Activated gamma-delta T cell treated with anti-CD3 and anti-CD28 coated beads, Interleukin-2, amount 50 U/mL, for 16 hours (primary cell): ENCODE measurements at places on chromosomes 3 and 15.

DNA sequence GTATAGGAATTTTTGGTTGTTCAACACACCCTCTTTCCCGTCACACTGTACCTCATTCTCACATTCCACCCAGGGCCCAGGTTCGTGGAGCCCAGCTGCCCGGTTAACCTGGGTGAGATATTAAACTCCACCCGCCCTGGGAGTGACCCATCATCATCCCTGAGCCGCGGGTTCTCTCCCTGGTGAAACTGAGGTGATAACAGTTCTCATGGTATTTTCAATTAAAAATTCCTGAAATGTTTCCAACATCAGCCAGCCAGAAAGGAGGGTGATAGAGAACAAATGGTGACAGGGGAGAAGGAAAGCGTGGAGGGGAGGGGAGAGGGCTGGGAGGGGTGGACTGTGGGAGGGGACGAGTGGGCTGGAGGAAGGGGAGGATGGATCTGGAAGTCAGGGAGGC, 148.8 kb downstream of the ALDH1A2 start:
- DNase-seq: no peak

GRCh38 chr3:37162501-37163245, 11.7 kb downstream of the LRRFIP2 start:
- no peak for DNase-seq

GRCh38 chr3:66554178-66554577, 53.4 kb upstream of the LRIG1 start:
- no peak for DNase-seq

DNA sequence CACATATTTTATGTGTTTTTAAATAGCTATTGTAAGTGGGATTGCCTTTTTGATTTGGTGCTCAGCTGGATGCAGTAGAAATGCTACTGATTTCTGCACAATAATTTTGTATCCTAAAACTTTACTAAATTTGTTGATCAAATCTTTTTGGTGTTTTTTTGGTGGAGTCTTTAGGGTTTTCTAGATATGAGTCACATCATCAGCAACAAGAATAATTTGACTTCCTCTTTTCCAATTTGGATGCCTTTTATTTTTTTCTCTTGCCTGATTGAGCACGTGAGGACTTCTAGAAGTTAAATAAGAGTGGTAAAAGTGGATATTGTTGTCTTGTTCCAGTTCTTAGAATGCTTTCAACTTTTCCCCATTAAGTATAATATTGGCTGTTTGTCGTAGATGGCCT, 51.3 kb downstream of the TLNRD1 start:
- no peak for DNase-seq

DNA sequence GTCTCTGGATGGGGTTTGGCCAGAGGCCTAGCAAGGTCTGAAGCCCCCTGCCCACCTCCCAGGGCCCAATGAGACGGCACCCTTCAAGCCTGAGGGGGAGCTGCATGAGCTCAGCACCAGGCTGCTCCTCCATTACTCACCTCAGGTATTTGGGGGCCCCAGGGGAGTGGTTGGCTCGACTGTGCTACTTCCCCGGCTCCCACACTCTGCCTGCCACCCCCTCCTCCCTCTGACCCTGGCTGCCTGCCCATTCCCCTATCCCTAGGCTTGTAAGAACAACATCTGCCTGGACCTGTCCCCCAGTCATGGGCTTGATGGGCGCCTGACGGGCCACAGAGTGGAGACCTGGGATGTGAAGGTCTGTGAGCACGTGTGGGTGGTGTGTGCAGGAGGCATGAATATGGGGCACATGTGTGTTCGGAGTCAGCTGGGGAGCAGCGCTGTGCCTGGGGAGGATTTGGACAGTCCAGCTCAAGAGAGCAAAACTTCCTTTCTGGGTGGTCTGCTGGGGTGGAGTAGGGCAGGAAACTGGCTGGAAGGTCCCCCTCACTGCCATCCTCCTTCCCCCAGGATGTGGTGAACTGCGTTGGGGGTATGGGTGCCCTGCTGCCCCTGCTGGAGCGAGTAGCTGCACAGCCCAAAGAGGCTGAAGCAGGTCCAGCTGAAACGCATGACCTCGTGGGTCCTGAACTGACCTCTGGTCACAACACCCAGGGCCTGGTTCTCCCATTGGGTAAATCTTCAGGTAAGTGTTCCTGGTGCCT, 17.4 kb downstream of the NBEAL2 start:
- no peak for DNase-seq

DNA sequence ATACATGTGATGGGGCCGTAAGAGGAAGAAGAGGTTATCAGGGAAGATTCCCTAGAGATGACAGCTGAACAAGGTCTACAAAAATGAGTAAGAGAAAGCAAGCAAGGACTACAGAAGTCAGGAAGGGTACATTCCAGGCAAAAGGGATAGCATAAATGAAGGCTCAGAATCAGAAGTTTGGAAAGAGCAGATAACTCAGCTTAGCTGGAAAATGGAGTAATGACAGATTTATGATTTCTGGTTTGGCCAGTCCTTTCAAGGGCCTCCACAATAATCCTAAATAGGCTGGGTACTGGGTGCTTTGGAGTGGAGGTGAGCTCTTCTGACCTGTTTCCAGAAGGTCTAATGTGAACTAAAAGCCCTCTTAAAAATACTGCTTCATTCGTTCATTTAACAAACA, 110.7 kb downstream of the MYO5A start:
- no peak for DNase-seq
